ENCODE measurements at places on chromosomes 5 and 9. TPM values are rescaled to one million over a fixed set of nuclear protein-coding genes. Genes with fewer than 3 reads are reported as not detected.

SPZ1 gene
- total RNA-seq: not detected

ORM2 gene
- total RNA-seq: 4,103 TPM

IFNA7 gene
- not detected for total RNA-seq

TRIM7 gene
- total RNA-seq: 0.23 TPM

MARCOL gene
- not detected for total RNA-seq

HAPLN1 gene
- total RNA-seq: not detected

SLC45A2 gene
- 0.48 TPM for total RNA-seq

STPG3 gene
- not detected for total RNA-seq

CDH9 gene
- not detected for total RNA-seq

QRFP gene
- not detected for total RNA-seq

CSNK1G3 gene
- total RNA-seq: 17.2 TPM

GHR gene
- total RNA-seq: 76.6 TPM

DMGDH gene
- 119 TPM for total RNA-seq

HTR4 gene
- total RNA-seq: not detected

CDKN2B gene
- total RNA-seq: 0.93 TPM

ACOT12 gene
- total RNA-seq: 51.6 TPM

DNA sequence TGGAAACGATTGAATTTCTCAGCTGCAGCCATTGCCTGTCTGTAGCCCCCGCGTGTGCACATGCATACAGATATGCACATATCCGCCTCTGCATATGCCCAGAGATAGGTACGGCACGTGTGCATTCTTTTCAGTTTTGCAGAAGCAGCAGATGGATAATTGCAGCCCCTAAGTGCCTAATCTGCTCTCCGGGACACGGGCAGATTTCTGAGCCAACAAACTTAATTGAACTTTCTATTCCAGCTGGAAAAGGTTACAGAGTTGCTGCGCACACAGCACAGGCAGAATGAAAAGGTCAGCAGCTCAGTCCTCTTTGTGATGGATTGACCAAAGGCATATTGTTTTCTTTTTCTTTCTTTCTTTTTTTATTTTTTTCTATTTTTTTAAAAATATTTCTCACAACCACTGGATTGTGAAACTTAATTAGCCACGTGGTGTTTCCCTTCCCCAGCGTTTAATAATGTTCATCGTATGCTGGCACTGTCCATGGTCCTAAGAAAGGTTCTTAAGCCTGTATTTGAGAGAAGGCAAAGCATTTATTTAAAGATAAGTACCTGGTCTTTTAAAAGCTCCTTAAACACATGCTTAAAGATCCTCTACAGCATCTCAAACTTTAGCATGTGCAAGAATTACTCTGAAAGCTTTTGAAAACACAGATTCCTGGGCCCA, 270.2 kb upstream of the BRINP1 start:
- no peak for DNase-seq

- DNase-seq: no peak
Measured at GRCh38 chr5:139461698-139462097, 845 bp downstream of the ECSCR start.

DNA sequence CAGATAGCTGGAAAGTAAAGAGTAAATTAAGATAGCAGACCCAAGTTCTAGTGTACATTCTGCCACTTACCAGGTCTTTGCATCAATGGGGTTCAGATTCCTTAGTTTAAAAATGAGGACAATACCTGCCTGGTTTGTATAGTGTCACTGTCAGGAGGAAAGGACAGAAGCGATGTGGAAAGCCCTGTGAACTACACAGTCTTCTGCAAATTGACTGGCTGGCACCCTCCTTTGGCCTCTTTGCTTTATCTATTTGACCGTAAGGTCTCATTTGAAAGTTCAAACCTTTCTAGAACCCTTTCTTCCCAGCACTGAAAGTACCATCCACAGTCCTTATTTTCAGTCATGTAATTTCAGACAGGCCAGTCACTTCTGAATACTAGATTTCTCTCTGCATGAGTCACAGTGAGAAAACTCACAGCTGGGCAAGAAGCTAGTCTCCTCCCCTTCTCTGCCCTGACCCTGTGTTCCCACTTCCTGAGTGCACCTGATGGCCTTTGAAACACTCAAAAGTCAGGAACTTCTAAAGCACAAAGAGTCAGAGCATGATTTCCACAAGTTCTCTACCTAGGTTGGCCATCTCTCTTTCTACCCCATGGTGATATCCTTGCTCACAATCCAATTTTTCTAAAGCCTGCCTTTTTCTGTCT, 91.3 kb upstream of the RASEF start:
- no peak for DNase-seq

GRCh38 chr5:146788898-146789297, 89.7 kb downstream of the PPP2R2B start:
- DNase-seq: no peak

GRCh38 chr9:99497641-99498040, 275.6 kb downstream of the SEC61B start:
- DNase-seq: no peak

GRCh38 chr5:178074266-178074952, 38.9 kb upstream of the N4BP3 start:
- DNase-seq: no peak

DNA sequence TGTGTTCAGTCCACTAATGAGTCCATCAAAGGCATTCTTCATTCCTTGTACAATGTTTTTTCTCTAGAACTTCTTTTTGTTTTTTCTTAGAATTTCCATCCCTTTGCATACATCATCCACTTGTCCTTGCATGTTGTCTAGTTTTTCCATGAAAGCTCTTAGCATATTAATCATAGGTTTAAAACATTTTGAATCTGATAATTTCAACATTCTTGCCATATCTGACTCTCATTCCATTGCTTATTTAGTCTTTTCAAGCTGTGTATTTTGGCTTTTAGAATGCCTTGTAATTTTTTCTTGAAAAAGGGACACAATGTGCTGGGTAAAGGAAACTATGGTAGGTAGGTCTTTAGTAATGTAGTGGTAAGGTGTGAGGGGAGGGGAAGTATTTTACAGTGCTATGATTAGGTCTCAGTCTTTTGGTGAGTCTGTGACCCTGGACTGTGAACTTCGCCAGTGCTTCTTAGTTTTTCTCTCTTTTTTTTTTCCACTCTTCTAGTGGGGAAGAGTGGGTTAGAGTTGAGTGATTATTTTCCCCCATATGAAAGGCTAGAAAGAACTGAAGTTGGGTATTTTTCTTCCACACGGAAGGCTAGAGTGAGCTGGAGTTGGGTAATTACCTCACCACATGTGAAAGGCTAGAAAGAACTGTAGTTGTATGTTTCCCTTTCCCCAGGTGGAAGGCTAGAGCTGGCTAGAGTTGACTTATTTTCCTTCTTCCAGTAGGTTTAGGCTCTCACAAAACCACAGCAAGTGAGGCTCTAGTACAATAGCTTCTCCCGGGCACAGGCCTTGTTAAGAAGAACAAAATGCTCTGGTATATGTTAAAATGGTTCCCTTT, 172.1 kb downstream of the SNX18 start:
- DNase-seq: no peak

DNA sequence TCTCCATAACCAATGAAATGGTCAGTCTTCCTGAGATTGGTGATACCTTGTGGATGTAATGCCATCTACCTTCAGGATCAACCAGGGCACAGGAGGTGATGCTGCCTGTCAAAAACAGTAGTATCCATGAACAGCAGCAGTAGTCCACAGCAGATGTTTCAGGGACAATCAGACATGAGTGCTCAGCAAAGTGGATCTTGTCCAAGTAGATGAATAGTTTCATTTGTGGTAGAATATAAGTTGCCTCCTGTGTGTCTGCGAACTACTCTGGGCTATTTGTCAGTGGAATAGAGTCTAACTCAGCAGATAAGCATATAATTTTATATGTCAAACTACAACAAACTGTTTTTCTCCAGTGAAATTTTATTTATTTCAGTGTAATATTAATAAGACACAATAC, 1860.1 kb upstream of the ACO1 start:
- no peak for DNase-seq

GRCh38 chr5:174293481-174293880, 248.0 kb downstream of the NSG2 start:
- DNase-seq: no peak

- DNase-seq: no peak
Measured at GRCh38 chr5:169599451-169599850, 15.9 kb downstream of the SPDL1 start.

DNA sequence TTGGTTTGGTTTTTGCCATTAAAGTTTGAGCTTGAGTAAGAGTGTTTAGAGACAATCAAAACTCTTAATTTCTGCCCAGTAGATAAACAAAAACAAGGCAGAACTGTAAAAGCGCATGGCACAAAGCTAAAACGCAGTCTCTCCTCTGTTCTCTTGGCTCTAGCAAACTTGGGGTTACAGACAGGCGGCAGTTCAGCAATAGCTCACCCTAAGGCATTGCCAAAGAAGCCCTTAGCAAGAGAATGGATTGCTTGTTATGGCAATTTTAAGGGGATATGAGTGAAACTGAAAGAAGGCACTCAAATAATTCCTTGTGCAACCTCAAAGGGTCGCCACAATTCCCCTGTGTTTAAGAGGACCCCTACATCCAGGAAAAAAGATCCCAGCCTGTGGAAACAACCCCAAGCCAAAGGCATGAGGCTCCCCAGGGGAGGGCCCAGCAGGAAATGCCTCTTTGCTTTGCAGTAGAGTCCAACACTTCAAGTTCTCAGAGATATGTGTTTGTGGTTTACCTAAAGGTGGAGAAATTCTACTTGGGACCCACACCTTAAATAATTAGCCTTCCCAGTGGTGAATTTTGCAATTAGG, 317.0 kb upstream of the MPDZ start:
- DNase-seq: no peak

GRCh38 chr5:51449026-51449425, 65.8 kb downstream of the ISL1 start:
- DNase-seq: no peak

- no peak for DNase-seq
Measured at GRCh38 chr9:125679597-125680189, 27.3 kb downstream of the MAPKAP1 start.

- peak; percentile 94 for DNase-seq
Measured at GRCh38 chr9:107749787-107750444, 260.3 kb upstream of the KLF4 start.

- DNase-seq: no peak
Measured at GRCh38 chr9:2354856-2355696, 266.5 kb upstream of the VLDLR start.

GRCh38 chr5:10577371-10578292, 13.8 kb downstream of the ANKRD33B start:
- no peak for DNase-seq

DNA sequence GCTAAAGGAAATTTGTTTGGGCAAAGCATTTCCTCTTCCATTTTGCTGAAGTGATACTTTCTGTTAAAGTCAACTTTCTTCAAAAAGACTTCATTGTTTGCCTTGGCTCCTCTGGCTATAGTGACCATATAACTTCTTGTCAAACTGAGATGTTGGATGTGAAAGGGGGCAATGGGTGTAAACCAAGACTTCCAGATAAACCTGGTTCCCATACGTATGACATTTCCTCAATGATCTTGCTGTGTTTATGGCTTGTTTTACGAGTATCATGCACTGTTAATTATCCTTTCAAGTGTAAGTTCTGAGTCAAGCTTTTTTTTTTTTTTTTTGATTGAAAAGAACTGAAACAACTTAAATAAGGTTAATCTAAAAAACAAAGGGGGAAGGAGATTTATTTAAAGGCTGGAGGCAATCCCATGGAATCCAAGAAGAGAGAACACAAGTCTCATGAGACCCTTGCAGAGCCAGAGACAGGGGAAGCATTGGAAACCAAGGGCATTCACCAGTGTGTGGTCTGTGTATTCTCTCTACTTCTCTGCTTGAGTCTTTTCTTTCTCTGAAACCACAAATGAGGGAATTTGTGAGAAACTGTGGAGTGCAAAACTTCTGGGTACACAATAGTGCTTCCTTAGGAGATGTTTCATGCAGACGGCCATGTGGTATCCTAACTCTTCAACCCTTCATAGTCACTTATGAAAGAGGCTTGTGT, 335.3 kb downstream of the RAB3C start:
- DNase-seq: no peak

- no peak for DNase-seq
Measured at GRCh38 chr9:134276453-134277245, 49.6 kb upstream of the RXRA start.
